ENCODE measurements at places on chromosomes 2 and 18.

DNA sequence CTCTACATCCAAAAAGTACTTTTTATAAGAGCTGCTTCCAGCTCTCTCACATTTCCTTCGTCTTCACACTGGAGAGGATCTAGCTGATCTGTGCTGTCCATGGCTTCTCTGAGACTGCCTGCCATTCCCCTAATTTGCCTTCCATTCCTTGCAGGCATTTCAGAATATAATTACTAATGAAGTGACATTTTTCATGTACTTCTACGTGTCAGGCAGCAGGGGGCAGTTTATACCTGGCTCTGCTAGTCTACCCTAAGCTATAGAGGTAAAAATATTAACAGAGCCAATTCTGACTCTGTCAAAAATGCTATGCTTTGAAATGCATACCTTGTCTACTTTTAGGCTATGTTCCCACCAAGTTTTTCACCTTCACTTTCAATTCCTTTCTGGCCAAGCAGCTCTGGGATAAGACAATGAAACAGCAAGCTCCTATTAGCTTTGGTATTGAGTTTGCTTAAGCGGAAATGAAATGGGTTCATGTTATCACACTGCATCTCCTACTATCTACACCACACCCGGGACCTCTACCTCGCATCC, 81.9 kb downstream of the MEP1B start:
- no peak for DNase-seq

- DNase-seq: no peak
Measured at GRCh38 chr2:120879431-120880295, 144.0 kb downstream of the GLI2 start.

DNA sequence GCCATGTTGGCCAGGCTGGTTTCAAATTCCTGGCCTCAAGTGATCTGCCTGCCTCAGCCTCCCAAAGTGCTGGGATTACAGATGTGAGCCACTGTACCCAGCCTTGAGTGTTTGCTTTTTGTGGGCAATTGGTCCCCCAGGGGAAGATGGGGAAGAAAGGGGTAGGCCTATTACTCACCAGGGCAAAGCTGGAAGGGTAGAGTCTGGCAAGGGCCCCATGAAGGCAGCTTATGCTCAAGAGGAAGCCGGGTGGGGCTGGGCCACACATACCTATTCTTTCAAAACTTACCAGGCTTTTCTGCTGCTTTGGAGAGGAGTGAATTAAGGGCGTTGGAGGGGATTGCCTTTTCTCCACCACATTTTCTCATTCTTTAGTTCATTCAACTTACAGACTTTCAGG, 24.5 kb upstream of the CD28 start:
- DNase-seq: peak; percentile 46

DNA sequence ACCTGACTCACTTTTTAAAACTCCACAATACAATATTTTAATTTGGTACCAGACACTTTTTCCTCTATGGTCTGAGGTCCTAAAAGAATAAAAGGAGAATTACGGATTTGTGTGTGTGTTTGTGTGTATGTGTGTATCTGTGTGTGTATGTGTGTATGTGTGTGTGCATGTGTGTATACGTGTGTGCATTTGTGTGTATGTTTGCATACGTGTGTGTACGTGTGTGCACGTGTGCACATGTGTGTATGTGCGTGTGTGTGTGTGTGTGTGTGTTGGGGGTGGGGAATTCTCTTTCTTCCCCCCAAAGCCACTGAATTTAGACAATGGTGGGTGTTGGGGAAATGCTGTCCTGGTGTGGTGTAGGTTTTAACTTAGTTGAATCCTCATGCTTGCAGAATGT, 807.7 kb upstream of the SALL3 start:
- no peak for DNase-seq

DNA sequence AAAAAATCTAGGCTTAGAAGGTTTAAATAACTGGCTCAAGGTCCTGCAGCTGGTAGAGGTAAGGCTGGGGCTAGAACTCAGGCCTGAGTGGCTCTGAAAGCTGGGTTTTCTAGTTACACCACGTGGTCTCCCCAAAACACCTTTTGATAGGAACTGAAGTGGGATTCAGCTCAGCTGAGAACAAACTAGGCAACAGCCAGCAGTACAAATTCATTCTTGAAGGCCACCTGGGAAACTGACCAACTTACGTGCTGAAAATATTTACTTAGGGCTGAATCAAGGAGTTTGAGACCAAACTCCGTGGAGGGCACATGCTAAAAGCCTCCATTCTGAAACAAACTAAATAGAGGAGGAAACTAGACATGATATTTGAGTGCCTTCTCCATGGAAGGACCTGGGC, 67.2 kb downstream of the AOX1 start:
- no peak for DNase-seq

- no peak for DNase-seq
Measured at GRCh38 chr2:88265352-88266303, 95.5 kb downstream of the THNSL2 start.

- peak; percentile 87 for DNase-seq
Measured at GRCh38 chr2:221104361-221104811, 467.7 kb downstream of the EPHA4 start.

DNA sequence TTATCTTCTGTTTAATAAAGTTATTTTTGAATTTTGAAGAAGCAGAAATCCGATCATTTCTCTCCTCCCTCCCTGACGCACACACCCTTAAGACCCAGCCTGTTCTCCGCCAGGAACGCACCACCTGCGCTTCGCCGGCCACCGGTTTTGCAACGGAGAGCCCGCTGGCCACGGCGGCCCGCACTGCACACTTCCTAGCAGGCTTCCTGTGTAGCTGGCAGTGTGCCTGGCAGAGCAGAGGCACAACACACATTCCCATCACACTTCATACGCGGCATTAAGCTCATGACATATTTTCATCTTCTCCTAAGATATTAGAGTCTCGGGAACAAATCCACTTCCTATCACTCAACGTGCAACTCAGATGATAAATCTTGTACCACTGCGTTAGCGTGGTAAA, 148.0 kb downstream of the HDAC4 start:
- no peak for DNase-seq

DNA sequence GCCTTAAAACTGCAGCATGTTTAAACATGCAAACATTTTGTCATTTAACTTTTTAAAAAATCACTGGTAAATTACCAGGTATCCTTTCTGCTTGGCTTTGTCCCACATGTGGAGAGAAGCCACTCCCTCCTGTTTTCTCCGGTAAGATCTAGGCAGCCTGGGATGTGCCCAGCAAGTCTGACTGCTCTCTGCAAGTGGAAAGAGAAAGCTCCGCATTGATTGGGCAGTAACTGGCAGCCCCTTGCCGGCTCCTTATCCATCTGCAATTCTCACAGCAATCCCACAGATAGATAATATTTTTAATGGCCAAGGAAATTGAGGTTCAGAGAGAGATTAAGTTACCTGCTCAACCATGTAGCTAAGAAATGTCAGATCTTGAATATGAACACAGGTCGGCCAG, 136.1 kb downstream of the TMEM200C start:
- DNase-seq: no peak

- peak; percentile 93 for DNase-seq
Measured at GRCh38 chr2:200811333-200812121, at the start of gene BZW1. Gene BZW1, plus strand, starts transcription at chr2:200811910. Its CDS starts 1,308 bp downstream, at chr2:200813218.

DNA sequence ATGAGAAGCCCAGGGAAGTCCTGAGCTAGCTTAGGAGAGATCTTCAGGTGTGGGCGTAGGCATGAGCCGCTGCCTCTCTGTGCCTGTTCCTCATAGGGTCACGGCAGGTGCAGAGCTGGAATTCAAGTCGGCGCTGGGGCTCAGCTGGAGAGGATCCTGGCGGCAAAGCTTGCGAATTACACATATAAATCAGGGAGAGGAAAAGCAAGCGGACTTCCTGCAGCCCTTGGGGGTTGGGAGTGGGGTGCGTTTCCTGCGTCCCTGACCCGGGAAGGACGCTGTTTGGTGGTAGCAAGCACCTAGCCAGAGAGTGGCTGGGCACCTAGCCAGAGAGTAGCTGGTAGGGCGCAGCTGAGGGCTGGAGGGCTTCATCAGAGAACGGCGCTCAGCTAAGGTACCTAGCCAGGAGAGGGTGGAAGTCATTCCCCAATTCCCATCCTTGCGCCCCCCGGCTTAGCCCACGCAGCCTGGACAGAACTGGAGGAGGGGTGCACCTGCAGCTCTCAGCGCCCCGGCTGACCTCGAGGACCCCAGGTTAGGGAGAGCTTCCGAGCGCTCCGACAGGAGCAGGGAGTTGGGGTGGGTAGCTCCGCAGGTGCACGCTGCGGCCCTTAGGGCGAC, 459 bp upstream of the EFR3B start:
- DNase-seq: peak; percentile 29

DNA sequence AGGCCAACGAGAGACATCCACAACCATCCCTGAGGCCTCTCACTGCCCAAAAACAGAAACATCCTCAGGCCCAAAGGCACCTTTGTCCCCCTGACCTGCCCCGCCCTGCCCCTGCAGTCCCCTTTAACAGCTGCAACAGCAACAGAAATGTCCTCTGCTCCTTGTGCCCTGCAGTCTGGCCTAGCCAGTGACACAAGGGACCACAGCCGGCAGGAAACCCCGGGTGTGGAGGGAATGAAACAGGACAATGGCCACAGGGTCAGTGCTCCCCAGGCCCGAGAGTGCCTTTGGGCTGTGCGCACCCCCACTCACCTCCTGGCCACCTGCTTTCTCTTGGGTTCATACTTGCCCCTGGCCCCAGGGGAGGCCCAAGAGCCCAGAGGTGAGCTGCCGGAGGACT, 35.6 kb downstream of the SNED1 start:
- no peak for DNase-seq

- no peak for DNase-seq
Measured at GRCh38 chr18:75827751-75828287, 400.3 kb upstream of the SMIM21 start.

DNA sequence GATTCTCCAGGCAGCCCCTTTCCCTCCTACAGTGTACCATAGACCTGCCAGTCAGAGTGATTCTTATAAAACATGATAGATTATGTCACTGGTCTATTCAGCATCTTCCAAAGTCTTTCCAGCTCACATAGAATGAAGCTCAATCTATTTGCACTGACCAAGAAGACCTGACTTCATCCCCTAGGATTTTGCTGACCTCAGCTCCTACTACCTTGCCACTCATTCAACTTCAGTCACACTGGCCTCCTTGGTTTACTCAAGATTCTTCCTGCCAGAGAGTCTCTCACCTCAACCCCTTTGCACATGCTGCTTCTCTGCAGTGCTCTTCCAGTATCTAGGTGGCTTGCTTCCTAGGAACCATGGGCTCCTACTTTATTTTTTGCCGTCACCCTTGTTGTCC, 392.9 kb downstream of the PID1 start:
- no peak for DNase-seq

DNA sequence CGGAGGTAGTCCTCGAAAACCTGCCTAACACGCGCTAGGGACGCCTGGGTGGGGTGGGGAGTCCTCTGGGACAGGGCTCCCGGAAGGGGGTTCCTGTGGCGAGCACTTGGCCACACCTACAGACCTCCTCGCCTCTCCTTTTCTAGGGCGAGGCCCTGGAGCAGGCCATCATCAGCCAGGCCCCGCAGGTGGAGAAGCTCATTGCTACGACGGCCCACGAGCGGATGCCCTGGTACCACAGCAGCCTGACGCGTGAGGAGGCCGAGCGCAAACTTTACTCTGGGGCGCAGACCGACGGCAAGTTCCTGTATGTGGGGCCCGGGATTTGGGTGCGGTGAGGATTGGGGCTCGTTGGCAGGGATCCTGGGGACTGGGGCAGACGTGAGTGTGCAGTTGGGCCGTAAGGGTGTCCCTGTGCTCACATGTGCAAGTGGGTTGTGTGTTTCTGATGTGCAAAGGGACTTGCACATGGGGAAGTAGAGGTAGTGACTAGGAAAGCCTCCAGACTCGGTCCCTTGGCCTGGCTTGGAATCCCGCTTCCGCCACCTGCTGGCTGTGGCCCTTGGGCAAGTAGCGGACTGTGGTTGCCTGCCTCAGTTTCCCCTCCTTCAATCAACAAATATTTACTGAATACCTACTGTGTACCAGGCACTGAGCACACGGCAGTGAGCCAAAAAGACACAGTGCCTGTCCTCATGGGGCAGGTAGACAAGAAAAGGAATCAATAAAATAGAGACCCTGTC, 11.7 kb downstream of the ZAP70 start:
- DNase-seq: no peak

DNA sequence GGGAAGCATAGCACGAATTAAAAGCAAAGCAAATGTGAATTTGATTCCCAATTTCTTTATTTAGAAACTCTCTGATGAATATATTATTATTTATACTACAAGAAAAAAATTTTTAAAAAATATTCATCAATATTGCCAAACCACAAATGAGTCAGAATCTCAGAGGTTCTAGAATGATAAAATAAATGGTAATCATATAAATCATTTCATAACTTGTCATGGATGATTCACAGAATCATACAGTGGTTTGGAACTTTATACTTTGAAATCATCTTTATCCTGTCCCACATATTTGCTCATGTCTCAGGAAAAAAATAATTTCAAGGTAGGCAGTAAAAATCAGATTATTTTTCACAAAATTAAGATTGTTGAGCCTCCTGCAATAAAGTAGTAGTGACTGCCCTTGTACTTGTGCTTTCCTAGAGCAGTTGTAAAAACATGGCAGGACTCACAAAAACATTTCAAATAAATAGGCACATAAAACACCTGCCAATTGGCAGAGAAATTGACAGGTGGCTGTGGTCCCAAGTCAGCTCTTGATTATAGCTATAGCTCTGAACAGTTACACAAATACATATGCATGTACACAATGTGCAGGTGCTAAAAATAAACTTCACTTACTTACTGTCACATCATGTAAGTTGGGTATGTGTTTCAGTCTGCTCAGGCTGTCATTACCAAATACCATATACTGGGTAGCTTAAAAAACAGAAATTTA, 273.9 kb upstream of the SESTD1 start:
- DNase-seq: no peak

DNA sequence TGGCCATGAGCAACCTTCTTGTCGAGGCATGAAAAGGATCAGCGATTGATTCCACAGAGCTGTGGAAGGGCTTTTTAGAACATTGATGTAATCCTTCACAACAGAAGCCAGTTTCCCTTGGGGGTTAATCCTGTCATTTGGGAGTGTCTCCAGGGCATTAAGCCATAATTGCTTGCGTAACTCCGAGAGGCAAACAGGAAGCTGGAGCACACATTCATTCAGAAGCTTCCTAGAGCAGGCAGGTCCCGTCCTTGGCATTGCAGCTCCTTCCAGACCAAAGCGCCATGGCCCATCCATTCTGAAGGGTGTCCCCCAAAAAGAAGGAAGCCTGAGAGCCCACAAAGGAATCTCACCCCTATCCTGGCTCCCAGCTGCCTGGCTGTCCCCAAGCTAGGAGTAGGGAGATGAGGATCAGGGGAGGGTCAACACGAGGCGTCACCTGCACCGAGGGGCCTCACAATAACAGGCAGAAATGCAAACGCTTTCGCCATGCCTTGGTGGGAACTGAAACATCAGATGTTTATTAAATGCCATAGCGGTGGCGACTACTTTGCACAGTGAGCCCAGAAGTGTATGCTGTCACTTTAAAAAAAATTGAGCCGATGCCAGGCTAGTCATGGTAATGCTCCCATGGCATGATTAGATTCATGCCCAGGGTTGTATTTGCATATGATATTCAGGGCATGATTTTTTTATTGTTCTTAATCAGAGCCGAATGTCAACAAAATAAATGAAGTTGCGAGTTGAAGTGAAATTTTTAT, 339.4 kb downstream of the BCL11A start:
- no peak for DNase-seq

- no peak for DNase-seq
Measured at GRCh38 chr2:144099780-144100377, 420.0 kb downstream of the ZEB2 start.

- no peak for DNase-seq
Measured at GRCh38 chr18:57241869-57242268, 95.0 kb downstream of the BOD1L2 start.

Measured in tibial artery (tissue), 4 donors.